ENCODE measurements at places on chromosomes 12 and 14.

- no peak for DNase-seq
These were observed 317.7 kb upstream of the LRFN5 start for GRCh38 chr14:41289025-41289424.

- no peak for DNase-seq
These were observed 36.1 kb upstream of the SRP54 start for GRCh38 chr14:34946699-34947098.

DNA sequence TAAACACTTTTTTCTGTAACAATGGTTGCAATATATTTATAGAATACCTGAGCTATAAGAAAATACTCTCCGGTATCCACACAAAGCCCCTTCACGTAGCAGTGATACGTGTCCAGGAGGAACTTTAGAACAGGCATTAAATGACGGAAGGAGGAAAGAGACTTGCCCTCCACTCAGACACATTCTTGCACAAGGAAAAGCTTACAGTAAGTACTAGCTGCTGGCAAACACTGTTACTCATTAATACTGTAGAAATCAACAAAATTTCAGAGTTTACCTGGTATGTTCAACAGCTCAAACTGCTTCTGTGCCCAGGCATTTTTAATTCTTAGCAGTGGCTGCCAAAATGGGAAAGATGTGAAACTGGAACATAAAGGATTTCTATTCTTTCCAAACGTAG lies 41.7 kb downstream of the PRKD1 start:
- no peak for DNase-seq

GRCh38 chr14:91568626-91569025 lies 58.5 kb upstream of the PPP4R3A start:
- no peak for DNase-seq

- no peak for DNase-seq
These were observed 88.4 kb upstream of the TMEM132C start for GRCh38 chr12:128178565-128178964.

All from HCEC 1CT (cell line).